ENCODE measurements at places on chromosomes 13 and 19.
A peak's percentile ranks its signal among the peaks of the same experiment; 100 is the strongest.

DNA sequence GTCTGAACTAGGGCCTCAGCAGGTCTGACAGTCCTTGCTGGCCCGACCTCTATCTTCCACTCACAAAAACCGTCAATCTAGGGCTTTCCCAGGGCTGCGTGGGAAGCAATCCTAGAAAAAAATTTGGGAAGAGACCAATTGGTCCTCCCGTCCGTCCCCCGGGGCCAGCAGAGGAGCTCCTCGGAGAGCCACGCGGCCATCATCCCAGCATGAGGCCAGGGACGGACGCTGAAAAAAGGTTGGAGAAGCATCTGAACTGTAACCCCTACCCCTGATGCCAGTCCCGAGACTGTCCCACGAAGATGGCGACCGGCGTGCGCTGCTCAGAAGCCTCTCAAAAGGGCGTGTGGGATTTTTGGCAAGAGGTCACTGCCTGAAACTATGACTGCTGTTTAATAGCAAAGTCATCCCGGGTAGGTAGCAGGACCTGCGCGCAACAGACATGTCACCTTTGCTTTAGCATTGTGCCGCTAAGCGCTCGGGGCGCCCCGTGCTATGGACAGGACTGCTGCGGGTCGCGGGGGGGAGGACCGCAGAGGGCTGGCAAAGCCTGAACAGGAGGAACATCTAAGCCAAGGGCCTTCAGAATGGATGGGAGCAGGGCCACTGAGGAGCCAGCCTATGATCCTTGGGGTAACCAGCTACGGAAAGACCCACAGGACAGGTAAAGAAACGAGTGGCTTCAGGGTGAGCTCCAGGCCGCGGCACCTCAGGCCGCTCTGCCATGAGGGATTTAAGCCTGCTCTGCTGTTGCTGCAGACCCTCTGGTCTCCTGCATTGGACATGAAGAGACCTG, 10.6 kb downstream of the AKAP8 start:
- no peak for DNase-seq

- DNase-seq, result peak; percentile 31
Observed at GRCh38 chr19:408902-409515, at the start of gene C2CD4C. TSS of gene C2CD4C (minus strand) at chr19:409147. CDS start at chr19:408361, 786 bp downstream.

DNA sequence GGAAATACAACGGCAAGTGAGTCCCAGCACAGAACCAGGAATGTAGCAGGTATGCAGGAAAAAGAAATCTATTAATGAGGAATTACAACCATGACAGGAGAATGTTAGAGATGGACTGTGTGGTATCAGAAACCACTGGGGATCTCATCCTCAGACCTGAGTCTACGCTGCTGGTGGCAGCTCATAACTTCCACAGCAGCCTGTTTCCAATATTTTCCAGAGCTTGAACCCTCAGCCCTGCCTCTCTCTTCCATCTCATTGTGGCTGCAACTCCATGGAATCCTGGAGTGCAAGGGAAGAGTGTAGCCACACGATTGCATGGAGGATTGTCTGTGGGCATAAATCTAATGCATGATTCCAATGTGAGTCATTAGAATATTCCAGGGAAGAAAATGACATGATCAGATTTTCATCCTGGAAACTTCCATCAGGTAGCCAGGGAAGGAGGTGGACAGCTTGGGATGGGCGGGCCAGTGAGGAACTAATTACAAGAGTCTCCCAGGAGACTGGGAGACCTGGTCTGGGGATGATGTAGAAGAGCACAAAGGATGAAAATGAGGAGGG, 14.9 kb downstream of the PLA2G4C start:
- DNase-seq, result peak; percentile 51

DNA sequence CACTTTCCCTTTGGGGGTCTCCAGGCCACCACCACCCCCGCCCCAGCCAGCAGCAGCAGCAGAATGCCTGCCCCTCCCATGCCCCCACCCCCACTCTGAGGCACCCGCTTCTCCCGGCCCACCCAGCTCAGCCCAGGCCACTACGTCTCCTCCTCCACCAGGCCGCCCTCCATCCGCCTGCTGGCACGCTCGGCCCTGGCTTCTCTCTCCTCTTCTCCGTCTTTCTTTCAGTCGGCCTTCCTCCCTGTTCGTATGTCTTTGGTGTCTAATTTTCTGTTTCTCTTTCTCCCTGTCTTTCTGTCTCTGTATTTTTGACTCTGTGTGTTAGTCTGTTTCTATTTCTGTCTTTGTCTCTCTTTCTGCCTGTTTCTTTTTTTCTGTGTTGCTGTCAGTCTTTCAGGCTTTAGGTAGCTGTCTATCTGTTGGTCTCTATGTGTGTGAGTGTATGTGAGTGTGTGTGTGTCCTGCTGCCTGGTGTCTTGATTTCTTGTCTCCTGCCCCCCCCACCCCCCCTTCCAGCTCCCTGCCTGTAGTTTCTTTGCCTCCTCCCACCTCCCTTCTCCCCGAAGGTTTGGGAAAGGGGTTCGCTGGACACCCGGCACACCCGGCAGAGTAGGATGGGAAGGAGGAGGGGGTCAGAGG, at the start of gene LGI4:
Gene LGI4 (minus strand): TSS at position 459 of the 642 bp plus-strand sequence. CDS start 379 bp downstream, at position 80.
- DNase-seq, result no peak

DNA sequence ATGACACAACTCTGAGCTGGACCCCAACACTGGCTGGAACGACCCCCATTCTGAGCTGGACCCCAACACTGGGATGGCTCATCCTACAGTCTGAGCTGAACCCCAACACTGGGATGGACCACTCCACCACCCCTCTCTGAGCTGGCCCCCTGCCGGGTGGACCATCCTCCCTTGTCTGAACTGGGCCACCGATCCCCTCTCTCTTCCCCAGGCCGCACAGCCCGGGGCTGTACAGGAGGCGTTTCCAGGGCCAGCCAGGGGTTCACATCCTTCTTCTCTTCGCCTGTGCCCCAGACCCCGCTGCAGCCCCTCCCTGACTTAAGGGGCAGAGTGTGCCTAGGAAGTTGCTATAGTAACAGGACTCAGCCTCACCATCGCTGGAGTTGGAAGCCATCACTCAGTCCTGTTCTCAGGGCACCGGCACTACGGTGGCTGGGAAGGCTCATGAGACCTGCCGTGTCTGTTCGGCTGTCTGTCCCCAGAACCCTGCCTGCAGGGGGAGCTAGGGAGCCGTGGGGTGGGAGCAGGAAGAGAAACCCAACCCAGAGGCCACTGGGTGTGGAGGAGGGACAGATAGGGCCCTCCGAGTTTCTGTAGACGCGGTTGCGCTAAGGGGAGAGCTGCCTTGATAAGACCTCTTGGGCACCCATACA, 3.7 kb downstream of the PRKACA start:
- DNase-seq, result no peak

DNA sequence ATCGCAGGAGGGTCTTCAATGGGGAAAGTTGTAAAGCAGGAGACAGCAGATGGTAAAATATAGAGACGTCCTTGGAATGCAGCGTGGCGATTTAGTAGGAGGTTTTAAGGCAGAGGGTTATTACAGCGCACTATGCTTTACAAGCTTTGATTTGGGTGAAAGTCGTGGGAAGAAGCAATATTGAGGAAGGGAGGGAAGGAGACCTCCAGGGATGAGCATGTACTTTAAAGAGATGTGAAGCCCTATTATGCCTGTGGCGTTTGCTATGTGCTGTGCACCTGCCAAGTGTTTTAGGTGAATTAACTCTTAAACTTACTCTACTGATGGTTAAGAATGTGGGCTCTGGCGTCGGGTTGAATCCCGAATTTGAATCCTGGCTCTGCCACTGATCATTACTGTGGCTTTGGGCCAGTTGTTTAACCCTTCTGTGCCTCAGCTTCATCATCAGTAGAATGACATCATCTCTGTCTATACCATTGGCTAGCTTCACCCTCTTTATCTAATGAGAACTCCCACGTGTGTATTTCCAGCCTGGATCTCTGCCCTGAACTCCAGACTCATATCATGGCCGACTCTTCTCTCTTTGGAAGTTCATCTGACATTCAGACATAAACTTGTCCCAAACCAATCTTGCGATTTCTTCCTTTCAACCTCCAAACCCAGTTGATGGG, 583 bp downstream of the CCDC61 start:
- no peak for DNase-seq

DNA sequence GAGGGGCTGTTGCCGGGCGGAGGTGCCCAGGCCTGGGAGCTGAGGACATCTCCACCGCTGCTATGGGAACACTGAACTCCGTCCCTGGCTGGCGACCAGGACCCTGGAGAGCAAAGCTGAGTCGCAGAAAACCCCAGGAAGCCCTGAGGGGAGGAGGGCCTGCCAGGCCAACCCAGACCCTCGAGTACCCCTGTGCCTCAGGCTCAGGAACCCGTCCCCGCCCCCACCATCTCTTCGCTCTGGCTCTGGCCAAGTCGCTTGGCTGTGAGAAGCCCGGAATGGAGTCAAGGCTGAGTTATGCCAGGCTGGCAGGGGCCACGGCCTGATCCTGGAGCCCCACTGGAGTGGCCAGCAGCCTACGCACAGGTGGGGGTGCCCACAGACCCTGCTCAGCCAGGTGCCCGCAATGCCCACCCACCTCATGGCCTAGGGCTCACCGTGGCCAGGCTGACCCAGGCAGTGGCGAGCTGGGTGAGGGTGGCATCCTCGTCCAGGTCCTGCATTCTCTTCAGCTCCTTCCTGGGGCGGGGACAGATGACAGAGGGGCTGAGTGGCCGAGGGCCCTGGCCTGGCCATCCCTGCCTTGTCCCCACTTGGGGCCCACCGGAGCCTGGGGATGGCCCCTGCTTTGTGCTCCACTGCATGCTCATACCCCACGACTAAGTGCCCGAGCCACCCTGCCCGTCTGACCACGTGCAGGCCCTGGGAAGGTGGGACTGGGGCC, 8.5 kb upstream of the CERS1 start:
- no peak for DNase-seq

DNA sequence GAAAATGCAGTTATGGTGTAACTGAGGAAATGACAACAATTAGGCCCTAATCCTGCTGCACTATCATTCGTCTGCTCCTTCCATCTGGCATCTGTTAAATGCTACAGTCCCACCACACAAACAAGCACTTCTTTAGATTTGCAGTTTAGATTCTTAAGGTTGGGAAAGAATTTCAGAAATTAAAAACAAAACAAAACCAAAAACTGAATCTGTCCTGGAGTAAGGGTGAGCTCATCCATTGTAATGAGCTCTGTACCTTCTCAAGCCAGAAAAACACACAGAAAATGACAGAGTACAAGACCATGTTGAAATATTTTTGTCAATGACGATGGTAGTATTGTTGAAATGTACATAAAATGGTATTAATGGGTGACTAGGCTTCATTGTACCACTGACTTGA, 28.3 kb downstream of the SMAD9 start:
- peak; percentile 68 for DNase-seq

- DNase-seq, result no peak
Observed at GRCh38 chr13:23144431-23144830, 36.3 kb upstream of the SGCG start.

- DNase-seq, result no peak
Observed at GRCh38 chr13:21934284-21934683, 263.4 kb downstream of the FGF9 start.

DNA sequence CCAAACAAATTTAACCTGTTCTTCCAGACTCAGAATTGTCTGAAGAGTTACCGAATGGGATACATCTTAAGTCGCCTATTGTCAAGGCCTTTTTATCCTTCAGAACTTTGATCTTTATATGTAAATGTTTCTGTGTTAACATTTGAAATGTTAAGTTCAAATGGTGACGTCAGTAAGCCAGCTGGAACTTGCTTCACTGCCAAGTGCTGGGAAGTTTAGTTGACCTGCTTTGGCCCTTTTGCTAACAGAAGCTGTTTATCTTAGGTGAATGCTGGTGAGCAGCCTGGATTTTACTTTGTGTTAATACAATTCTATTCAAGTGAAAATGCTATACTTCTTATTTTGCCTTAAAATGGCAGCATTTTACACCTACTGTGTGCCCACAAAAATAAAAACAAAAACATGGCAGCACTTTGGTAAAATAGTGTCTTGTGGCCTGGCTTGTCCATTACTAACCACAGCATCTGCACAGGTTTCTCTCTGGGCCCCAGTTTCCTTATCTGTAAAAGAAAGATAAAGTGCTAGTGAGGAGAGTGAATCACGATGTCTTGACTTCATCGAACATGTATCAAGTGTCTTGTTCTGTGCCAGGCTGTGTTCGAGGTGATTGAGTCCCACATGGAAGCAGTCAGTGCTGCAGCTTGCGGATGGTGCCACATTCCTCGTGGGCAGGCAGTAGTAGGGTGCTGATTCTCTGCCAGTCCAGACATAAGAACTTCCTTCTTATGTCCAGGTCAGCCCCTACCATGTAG, 2.2 kb downstream of the NAXD start:
- DNase-seq, result peak; percentile 44

- no peak for DNase-seq
Observed at GRCh38 chr19:48552406-48553322, 692 bp downstream of the SULT2B1 start.

GRCh38 chr19:39409208-39410016, 2.8 kb downstream of the ZFP36 start:
- peak; percentile 56 for DNase-seq

DNA sequence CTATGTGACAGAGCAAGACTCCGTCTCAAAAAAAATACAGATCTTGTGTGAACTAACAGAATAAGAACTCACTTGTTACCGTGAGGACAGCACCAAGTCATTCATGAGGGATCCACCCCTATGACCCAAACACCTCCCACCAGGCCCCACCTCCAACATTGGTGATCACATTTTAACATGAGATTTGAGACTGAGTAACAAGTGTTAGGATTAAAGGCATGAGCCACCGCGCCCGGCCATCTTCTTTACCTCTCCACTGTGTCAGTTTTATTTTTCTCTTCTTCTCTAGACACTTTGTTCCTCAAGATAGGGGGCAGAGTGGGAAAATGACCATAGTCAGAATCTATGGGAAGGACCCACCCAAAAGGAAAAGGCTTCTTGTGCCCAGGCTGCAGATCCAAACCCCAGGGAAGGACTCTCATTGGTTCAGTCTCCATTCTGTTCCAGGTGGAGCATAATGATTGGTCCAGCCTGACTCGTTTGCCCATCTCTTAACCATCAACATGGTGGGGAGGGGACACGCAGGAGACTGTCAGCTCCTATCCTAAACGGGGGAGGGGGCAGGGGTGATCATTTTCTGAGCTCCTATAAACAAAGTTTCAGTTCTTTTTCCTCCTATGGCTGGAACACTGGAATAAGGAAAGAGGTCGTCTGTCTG, 1.3 kb upstream of the CALM3 start:
- DNase-seq, result no peak

GRCh38 chr13:46032341-46032740, 20.2 kb downstream of the ZC3H13 start:
- no peak for DNase-seq

- no peak for DNase-seq
Observed at GRCh38 chr19:18167011-18167410, 6.6 kb upstream of the IFI30 start.

- DNase-seq, result no peak
Observed at GRCh38 chr13:91157273-91158016, 190.0 kb upstream of the MIR17HG start.

- peak; percentile 89 for DNase-seq
Observed at GRCh38 chr19:13150187-13150930, at the start of the genes IER2 and STX10. TSS of gene IER2 (plus strand) at chr19:13150411. CDS start at chr19:13153187, 2,776 bp downstream. TSS of gene STX10 (minus strand) at chr19:13150375. CDS start at chr19:13150173, 202 bp downstream.

- DNase-seq, result no peak
Observed at GRCh38 chr13:73355134-73355533, 296.3 kb downstream of the KLF5 start.

DNA sequence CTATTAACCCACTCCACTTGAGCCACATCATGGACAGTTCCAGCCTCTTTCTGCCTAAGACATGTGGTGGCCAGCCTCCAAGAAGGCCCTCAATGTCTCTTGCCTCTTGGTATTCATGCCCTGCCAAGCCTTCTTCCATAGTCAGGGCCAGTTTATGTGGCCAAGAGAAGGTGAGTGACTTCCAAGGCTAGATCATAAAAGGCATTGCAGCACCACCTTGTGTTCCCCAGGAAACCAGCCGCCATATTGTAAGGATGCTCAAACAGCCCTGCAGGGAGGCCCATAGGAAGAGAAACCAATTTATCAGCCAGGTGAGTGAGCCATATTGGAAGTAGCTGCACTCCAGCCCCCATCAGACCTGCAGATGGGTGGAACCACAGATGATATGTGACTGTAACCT, 12.3 kb upstream of the DNMT1 start:
- DNase-seq, result no peak

GRCh38 chr19:7595466-7596133, at the start of gene CAMSAP3:
TSS of gene CAMSAP3 (plus strand) at chr19:7595863. CDS start at chr19:7596003, 140 bp downstream.
- no peak for DNase-seq
